ENCODE measurements at places on chromosomes 4 and X.
A peak's percentile ranks its signal among the peaks of the same experiment; 100 is the strongest.

- no peak for DNase-seq
Observed at GRCh38 chr4:76726176-76726575, 171.8 kb downstream of the SOWAHB start.

- no peak for DNase-seq
Observed at GRCh38 chr4:168475745-168476144, 4.5 kb downstream of the DDX60L start.

DNA sequence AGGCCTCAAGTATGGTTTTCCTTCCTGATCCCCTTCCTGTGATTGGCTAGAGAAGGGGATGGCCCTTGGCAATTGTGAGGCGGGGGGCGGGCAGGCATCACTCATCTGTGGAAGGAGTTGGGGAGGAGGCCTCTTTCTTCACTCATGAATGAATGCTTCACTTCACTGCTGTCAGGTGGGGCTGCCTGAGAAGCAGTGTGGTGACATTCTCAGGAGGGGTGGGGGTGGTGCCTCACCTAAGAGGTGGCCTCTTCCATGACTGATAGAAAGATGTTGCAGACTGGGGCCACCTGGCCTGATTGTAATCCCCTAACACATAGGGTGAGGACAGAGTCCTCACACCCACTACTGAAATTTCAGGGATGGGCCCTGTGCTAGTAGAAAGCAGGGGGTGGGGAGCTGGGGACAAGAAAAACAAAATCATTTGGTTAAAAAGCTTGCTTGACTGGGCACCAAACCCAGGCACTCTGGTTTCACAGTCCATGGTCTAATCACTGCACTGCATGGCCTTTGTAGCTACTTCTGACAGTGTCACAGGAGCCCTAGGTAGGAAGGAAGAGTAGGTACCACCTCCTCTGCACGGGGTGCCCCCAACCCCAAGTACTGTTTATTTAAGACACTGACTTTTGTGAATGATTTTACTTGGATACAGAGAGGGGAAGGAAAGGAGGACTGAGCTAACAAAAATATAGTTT lies 5.6 kb upstream of the HOPX start:
- DNase-seq, result no peak

GRCh38 chr4:94304365-94304971 lies 38.2 kb downstream of the HPGDS start:
- peak; percentile 52 for DNase-seq

- peak; percentile 62 for DNase-seq
Observed at GRCh38 chr4:2799224-2799911, 6.5 kb downstream of the SH3BP2 start.

- DNase-seq, result no peak
Observed at GRCh38 chr4:74631338-74631737, 163.0 kb downstream of the BTC start.

DNA sequence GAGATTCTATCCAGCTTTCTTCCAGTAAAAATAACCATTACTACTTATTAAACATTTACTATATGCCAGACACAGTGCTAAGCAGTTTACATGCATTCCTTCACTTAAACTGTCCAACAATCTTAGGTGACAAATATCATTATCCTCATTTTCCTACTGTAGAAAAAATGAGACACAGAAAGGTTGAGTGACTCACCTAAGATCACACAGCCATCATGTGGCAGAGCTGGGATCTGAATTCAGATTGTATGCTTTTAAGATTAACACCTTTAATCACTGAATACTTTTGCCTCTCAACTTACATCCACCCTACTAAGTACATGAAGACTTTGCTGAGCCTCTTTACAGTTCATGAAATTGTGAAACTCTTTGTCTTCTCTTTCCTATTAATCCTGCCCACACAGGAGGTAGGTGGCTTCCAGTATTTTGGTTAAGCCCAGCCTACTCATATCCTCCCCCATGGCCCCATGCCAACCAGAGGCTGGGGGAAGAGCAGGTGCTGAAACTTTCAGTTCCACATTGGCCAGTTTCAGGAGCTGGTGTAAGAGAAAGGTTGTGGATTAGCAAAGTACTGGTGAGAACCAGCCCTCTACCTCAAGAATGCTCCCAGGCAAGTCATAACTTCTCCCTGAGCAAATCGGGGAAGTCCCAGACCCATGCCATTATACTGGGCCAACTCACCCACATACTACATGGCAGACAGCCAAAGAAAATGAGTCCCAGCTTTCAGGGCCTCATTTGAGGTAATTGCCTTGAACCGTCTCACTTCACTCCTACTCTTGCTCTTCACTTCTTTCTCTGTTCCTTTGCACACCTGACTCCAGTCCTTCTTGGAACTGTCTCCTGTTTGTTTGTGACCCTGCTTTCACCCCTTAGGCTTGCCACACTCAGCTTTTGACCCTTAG lies 211.1 kb downstream of the GUCY2F start:
- DNase-seq, result peak; percentile 69
